ENCODE measurements at places on chromosomes 7 and 10.

GRCh38 chr10:131162866-131163843 is 148.4 kb downstream of the TCERG1L start:
- no peak for DNase-seq

GRCh38 chr10:86290933-86291615 is 75.5 kb downstream of the GRID1 start:
- no peak for DNase-seq

- no peak for DNase-seq
These were observed 792.9 kb upstream of the GHITM start for GRCh38 chr10:83346266-83346910.

DNA sequence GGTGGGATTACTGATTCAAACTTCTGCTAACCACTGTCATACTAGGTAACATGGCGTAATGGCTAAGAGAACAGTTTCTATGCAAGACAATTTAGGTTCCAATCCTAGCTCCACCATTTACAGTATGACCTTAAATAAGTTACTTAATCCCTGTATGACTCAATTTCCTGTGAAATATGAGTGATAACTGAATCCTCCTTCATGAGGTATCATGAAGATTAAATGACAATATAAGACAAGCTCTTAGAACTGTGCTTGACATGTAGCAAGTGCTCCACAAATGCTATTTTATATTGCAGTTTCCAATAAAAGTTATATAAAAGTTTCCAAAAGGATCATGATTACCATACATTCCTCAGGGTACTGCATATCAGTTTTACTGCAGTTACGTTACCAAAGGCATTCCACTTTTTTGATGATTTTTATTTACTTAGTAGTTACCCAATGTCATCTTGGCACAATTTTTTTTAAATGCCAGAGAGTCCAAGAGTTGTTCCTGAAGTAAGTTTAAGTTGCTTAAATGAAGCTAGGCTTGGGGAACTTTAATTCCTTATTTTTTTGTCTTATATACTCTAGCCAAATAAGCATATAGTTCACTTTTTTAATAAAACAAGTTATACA is 7.1 kb downstream of the DOCK4 start:
- no peak for DNase-seq

- DNase-seq = no peak
These were observed 282.3 kb downstream of the GATA3 start for GRCh38 chr10:8336629-8337331.

- no peak for DNase-seq
These were observed 2.6 kb upstream of the C10orf71 start for GRCh38 chr10:49296382-49296781.

- DNase-seq = no peak
These were observed 200.3 kb upstream of the LYZL2 start for GRCh38 chr10:30829901-30830300.

- DNase-seq = no peak
These were observed 729.1 kb upstream of the NRP1 start for GRCh38 chr10:34063592-34063991.

- no peak for DNase-seq
These were observed 43.5 kb upstream of the MSRB2 start for GRCh38 chr10:23051855-23052331.

DNA sequence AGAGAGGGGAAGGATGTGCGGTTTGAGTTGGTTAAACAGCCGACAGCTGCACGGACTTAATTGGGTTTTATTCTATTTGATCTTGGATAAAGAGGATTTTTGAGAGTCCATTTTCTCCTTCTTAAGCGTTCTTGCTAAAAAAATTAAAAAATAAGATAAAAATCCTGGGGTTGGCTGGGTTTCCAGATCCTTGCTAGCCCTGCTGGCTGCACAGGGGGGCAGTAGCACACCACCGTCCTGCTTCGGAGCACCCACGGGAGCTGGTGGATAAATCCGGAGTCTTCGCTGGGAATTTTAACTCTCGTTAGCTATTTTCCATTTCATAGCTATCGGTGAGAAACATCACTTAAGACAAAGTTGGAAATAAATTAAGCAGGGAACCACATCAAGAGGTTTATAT is 792.0 kb downstream of the TYW1 start:
- no peak for DNase-seq

GRCh38 chr7:6649241-6649961 is 12.3 kb downstream of the ZNF316 start:
- DNase-seq = no peak

- no peak for DNase-seq
These were observed 52.0 kb upstream of the SMNDC1 start for GRCh38 chr10:110356628-110357245.

DNA sequence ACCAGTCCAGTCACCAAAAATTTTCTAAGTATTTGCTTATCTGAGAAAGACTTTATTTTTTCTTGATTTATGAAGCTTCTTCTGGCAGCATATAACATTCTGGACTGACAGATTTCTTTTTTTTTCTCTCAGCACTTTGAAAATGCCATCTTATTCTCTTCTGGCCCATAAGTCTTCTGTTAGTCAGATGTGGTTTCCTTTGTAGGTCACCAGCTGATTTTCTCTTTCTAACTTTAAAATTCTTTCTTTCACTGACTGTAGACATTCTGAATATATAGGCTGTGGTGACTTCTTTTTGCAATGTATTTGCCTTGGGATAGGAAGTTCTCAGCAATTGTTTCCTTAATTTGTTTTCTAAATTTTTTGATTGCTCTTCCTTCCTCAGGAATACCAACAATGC is 172.5 kb downstream of the CCDC7 start:
- DNase-seq = no peak

DNA sequence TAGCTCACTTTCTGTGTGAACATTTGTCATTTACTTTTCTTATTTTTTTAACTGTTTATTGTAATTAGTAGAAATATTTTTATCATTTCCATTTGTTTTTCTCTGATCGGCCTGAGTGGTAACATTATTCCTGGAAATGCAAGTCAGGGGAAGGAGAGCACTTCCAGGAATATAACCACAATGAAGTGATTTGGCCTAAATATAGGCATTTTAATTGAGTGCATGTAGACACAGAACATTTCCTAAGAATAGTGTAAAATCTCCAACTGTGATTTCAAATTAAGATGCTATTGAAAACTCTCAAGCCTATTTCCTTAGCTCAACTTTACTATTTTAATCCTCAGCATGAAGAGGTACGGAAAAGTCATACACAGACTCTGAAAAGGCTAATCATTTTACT is 86.5 kb upstream of the SKAP2 start:
- no peak for DNase-seq

GRCh38 chr10:57513637-57514036 is 754.1 kb downstream of the IPMK start:
- DNase-seq = no peak

DNA sequence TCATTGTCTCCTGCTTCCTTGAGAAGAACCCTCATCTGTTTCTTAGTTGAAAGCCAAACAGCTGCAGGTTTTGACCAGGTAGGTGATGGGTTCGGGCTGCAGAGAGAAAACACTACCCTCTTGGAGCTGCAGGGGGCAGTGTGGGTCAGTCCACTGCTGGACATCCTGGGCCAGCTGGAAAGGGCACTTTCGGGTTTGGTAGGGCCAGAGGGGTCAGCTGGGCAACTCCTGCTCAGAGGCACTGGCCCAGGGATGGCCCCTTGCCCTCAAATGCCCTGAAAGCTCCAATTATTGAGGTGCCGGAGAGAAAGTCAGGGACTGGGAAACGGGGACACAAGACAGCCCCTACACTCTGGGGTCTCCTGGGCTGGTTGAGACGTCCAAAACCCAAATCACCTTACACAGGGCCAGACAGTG is 90.7 kb downstream of the MKI67 start:
- DNase-seq = no peak

- DNase-seq = no peak
These were observed 133.4 kb upstream of the TCERG1L start for GRCh38 chr10:131444862-131445461.

GRCh38 chr10:29266641-29267040 is 22.2 kb upstream of the LYZL1 start:
- DNase-seq = no peak

DNA sequence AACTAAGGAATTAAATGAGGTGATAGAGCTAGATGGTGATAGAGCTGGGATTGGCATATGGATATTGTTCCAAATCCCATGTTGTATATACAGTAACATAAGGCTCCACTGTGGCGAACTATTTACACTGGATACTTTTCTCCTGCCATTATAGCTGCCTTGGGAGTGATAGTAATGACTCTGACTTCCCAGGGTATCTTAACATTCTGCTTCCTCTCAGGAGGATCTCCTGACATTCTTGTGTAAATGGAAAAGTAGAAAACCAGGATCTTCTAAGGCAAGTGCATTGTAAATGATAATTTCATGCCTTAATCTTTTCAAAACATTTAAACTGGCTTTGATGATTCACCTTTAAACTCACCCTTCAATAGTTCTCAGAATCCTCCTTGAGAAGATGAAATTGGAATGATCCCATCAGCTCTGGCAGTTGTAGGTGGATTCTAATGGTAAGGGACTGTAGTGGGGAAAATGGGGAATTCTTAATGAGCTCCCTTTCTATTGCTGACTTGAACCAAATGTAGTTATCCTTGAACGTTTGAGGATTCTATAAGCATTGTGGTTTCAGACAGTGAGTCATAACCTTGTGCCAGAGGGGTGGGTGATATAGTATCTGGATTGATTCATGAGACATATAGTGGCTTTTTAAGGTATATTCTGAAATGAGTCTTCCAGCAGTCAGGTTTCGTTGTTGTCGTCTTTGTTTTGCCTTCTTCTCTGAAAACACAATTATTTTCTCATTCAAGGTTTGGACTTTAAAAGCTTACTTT is 450.0 kb downstream of the SUGCT start:
- DNase-seq = no peak

DNA sequence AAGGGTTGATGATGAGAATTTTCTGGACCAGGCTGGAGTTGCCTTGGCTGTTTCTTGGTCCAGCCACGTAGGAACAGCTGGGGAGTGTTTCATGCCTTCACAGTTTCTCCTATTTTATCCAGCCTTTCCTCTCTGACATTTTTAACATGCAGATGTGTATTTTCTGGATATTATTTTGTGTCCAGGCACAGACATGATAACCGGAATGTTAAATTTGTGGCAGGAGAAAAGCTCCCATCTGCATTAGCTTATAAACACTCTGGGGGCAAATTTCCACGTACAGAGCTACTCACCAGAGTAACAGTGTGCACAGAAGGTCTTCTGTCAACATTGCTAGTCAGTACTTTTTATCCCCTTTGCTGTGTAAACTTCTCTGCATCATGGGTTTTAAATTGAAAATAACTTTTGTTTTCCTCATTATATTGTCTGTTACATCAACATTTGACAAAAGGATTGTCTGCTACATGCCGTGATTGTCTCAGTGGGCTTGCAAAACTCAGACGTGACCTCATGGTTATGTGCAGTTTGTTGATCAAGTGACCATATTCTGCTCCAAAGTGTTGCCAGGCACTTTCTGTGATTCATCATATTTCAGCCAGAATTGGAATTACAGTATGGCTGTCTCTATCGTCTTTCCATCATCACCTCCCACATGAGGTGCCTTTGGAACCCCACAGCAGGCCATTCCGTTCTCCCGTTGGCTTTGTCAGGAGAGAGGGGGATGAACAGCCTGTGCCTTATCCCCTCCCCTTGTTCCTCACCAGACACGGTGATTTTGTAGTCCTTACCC is 41.4 kb downstream of the INSYN2A start:
- DNase-seq = no peak

GRCh38 chr10:130709415-130709814 is 573.2 kb downstream of the GLRX3 start:
- no peak for DNase-seq

GRCh38 chr10:93701866-93702209 is 554 bp downstream of the FRA10AC1 start:
- DNase-seq = no peak

GRCh38 chr10:117074621-117075020 is 63.4 kb downstream of the VAX1 start:
- DNase-seq = no peak

- DNase-seq = no peak
These were observed 47.7 kb downstream of the C10orf143 start for GRCh38 chr10:130062976-130063375.

DNA sequence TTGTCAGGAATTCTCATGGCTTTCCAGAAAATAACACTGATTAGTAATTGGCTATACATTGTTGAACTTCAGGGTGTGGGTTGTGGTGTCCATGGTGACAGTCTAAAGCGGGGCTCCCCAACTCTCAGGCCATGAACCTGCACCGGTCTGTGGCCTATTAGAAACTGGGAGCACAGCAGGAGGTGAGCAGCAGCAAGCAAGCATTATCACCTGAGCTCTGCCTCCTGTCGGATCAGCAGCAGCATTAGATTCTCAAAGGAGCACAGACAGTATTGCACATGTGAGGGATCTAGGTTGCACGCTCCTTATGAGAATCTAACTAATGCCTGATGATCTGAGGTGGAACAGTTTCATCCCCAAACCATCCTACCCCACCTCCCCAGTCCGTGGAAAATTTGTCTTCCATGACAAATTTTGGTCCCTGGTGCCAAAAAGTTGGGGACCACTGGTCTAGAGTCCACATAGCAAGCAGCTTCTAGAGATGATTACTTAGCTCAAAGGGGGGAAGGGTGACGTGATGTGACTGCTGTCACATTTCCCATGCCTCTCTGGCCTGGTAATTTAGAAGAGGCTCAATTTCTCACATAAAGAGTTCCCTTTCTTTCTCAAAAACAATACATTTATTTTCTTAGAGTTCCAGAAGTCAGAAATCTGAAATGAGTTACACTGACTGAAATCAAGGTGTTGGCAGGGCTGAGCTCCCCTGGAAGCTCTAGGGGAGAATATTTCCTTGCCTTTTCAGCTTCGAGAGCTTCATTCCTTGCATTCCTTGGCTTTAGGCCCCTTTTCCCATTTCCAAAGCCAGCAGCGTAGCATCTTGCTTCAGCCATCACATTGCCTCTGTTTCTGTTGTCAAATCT is 17.6 kb upstream of the FAM221A start:
- DNase-seq = no peak

DNA sequence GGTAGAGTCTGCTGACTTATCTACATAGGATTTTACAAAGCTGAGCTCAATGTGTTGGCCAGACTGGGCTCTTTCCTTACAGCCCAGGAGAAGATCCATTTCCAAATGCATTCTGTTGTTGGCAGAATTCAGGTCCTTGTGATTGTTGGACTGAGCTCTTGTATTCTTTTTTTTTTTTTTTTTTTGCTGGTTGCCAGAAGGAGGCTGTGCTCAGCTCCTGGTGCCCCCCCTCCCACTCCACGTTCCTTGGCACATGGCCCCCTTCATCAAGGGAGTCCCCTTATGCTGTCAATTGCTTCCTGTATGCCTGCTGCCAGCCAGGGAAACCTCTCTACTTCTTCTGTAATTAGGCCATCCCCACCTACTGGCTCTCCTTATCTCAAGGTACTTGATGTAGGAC is 518.1 kb upstream of the AKR1E2 start:
- no peak for DNase-seq

DNA sequence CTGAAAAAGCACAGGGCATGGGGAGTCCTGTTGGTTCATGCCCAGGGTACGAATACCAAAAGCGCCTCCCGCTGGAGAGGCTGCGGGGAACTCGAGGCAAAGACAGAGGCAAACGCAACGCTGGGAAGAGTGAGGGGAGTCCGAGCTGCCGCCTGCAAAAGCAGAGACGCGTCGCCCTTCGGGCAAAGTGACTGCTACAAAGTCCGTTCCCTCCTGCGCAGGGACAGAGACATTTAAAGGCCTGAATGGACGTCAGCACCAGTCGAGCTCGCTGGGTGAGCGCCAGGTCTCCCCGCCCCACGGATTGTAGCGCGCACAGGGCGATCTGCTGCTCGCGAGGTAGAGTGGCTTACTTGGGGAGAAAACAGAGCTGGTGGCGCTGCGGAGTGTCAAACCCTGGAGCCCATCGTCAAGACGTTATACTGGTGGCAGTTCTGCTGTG is 732.8 kb downstream of the ZWINT start:
- peak; percentile 23 for DNase-seq

- no peak for DNase-seq
These were observed 29.6 kb downstream of the ARHGAP21 start for GRCh38 chr10:24694086-24694485.

GRCh38 chr7:127997226-127997922 is 33.9 kb downstream of the LRRC4 start:
- no peak for DNase-seq

Data from NCI-H1105 (cell line).